IPS DF 6.9 (cell line): ENCODE measurements at places on chromosomes 7 and 10.

GRCh38 chr10:11004144-11005077 is 13.3 kb upstream of the CELF2 start:
- no peak for DNase-seq

GRCh38 chr10:117424171-117424570 is 48.9 kb upstream of the PDZD8 start:
- DNase-seq, result no peak

- no peak for DNase-seq
Observed at GRCh38 chr10:117757086-117757720, 214.7 kb downstream of the EMX2 start.

DNA sequence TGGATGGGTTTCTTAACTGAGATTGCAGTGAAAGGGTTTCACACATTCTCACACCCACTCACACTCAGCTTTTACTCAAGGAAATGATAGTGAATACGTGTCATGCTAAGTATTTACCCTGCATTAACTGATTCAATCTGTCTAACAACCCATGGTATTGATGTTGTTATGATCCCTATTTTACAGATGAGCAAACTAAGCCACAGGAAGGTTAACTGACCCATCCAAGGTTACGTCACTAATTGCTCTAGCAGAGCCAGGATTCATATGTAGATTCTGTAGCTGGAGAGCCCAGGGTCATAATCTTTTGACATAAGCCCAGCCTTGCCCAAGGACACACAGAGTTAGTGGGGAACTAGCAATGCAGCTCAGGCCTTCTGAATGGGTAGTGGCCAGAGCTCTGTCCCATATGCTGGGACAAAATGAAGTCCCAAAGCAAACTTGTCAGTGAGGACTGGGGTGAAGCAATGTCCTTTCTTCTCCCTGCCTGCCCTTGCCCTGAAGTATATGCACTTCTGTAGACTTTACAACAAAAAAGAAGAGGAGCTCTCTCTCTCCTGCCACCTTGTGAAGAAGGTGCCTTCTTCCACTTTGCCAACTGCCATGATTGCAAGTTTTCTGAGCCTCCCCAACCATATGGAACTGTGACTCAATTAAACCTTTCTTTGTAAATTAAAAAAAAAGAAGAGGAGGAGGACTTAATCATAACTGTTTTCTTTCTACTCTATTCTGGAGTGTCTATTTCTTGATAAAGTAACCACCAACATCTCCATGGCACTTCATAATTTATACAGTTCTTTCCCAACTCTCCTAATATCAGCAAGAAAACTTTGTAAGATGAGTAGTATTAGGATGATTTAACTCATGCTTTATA is 4.9 kb upstream of the CYP3A7 start:
- DNase-seq, result no peak

GRCh38 chr7:28442540-28443420 is 30.5 kb downstream of the CREB5 start:
- no peak for DNase-seq

- DNase-seq, result no peak
Observed at GRCh38 chr10:100864978-100865377, 47.8 kb upstream of the SLF2 start.

DNA sequence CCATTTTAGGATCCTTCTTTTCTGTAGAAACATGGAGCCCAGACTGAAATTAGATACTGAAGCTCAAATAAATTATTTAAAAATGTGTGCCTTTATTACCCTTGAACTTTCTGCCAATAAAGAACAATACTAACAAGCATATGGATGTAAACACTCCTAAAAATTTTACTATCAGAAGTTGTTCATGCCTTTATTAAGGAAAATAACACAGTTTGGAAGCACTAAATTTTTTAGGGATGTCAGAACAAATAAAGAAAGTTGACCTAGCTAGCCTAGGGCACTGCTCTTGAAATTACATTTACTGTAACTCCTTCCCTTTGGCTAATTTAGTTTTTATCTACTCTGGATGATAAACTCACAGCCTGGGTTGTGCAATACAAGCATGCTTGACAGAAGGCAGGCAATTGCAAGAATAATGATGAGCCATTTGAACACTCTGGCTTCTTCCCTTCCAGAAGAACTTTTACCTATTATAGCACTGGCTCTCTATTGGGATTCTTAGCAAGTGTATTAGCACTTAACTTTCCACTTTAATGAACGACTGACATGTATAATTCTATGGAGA is 351.7 kb upstream of the C7orf33 start:
- no peak for DNase-seq

GRCh38 chr10:47184273-47184672 is 115.7 kb upstream of the GDF10 start:
- DNase-seq, result no peak

- DNase-seq, result no peak
Observed at GRCh38 chr7:99314504-99314903, 11.2 kb upstream of the ARPC1A start.

DNA sequence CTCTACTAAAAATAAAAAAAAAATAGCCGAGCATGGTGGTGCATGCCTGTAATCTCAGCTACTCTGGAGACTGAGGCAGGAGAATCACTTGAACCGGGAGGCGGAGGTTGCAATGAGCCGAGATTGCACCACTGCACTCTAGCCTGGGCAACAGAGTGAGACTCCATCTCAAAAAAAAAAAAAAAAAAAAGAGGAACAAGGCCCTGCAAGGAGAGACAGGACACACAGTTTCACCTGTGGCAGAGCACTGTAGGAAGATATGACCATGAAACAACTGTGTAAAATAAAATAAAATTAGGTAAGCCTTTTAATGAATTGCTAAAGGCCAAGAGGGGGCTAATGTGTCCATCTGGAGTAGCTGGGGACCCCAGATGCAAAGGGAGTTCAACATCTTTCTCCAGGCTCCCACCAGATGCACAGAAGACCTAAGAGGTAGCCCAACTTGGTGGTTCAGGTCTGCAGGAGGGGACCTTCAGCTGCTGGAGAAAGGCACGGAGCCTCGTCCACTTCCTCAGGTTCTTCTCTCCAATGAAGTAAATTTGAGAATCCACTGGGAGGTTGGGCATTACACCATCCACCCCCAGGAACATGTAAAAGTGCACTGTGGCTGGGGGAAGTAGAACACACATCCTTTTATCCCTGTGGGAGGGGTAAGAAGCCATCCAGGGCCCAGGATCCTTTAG is 12.7 kb downstream of the PPIF start:
- DNase-seq, result no peak

- DNase-seq, result no peak
Observed at GRCh38 chr10:24416248-24416647, 207.3 kb downstream of the KIAA1217 start.

DNA sequence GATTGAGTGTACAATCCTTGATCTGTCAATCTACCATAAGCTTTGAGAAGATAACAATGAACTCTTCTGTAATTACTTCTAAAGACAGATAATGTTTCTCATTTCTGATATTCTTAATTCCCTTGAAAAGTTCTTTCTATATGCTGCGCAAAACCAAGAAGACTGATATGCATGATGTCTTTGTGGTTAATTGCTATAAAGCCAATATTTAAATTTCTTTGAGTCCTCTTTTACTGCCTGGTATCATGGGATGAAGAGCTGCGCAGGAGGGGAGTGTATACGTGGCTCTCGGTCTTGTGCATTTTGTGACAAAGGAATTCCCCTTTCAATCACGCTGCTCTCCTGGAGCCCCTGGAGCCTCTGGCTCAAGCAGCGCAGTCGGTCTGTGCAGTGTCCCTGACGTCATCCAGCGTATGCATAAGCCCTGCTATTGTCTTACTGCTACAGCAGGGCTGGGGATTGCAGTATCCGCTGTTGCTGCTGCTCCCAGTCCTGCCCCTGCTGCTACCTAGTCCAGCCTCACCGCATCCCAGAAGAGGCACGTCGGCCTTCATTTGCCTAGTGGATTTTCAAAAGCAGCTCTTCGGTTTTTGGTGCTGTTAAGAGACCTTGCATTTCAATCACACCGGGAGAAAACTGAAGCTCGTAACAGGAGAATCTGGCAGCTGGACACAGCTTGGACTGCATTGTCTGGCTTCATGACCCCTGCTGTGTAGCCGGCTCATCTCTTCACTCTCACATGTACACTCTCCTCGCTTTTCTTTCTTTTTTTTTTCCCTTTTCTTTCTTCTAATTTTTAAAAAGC is 66.7 kb downstream of the ST7 start:
- DNase-seq, result no peak

GRCh38 chr10:68194290-68194689 is 37.6 kb downstream of the ATOH7 start:
- no peak for DNase-seq

DNA sequence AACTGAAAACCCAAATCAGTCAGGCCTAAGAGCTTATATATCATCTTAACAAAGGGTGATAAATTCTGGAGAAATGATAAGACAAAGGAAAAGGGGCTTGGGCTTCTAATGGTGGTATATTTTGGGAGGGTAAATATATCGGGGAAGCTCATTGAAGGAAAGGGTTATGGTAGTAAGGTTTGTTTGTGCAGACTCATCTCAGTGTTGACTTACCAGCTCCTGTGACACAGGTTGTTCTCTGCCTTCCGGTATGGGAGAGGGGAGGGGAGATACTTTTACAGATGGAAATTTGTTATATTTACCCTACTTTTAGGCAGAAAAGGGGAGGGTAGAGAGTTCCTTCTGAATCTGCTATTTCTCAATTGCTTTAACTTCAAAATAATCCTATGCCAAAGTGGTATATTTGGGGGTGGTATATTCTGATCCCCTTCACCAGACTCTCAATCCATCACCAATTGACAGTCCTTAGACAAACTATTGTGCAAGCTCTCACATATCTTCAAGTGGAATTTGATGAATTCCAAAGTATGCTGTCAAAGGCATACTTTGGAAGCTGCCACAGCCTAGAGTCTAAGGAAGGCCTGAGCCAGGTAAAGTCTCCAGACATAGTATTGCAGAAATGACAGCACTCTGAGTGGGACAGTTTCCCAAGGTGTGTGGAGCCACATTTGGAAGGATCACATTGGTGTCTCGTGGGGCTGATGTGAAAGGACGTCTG is 13.3 kb upstream of the PAPSS2 start:
- no peak for DNase-seq

- no peak for DNase-seq
Observed at GRCh38 chr7:16644636-16645592, 640 bp downstream of the ANKMY2 start.

- no peak for DNase-seq
Observed at GRCh38 chr10:103667356-103667755, 173.9 kb downstream of the NEURL1 start.

- DNase-seq, result no peak
Observed at GRCh38 chr7:25454020-25454419, 225.7 kb upstream of the NPVF start.

GRCh38 chr7:47291461-47292081 is 290.3 kb downstream of the TNS3 start:
- DNase-seq, result no peak

DNA sequence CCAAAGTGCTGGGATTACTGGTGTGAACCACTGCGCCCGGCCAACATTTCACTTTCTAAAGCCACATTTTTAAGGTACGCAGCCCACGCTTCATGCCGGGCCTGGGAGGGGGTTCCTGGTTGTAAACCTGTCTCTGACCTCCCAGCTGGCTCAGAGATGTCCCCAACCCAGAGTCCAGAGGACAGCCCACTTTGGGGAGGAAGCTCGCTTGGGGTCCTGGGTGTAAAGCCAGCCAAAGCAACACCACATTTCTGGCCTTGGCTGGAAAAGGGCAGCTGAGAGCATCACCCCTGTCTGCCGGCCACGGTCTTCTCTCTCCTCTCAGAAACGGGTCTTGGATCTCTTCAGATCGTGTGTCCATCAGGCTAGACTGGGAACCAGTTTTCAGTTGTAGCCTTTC is 23.9 kb upstream of the PITRM1 start:
- DNase-seq, result no peak

DNA sequence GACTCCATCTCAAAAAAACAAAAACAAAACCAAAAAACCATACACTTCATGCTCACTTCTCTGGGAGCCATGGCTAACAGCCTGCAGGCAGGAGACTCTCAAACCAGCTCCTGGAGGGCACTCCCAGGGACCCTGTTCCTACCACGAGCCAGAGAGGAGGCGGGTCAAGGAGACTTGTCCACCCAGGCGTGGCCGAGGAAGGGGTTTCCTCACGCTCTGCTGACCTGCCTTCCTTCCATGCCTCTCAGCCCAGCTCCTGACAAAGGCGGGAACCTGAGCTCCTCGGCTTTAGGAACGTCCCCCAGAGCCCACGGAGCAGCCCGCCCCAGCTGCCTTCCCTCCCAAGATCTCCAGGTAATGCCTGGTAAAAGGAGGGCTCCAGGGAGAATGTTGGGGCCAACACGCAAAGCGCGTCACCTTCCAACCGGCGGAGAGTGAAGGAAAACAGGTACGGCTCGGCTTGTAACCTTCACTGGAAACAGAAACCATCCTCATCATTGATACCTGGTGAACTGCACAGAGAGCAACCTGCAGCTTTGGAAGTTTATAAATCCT is 9.5 kb downstream of the GPR146 start:
- DNase-seq, result no peak

- DNase-seq, result no peak
Observed at GRCh38 chr7:119065966-119066365, 841.5 kb downstream of the ANKRD7 start.

DNA sequence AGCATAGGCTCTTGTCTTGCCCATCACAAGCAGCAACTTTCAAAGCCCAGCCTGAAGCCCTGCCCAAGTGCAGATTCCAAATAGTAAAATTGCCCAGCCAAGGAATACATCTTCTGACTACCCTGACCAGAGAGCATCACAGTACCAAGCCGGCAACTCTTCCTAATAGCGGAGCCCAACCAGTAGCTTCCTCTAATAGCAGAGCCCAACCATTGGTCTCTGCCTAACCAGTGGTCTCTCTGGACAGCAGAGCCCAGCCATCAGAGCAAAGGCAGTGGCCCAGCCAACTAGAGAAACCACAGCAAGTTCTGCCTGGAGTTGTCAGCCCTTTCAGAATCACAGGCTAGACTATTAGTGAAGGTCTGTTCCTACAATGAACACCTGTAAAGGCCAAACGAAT is 285.6 kb downstream of the HGF start:
- DNase-seq, result no peak

GRCh38 chr7:15489383-15489782 is 72.4 kb downstream of the AGMO start:
- DNase-seq, result no peak

GRCh38 chr10:17316488-17317170 is 88.6 kb downstream of the VIM start:
- no peak for DNase-seq

DNA sequence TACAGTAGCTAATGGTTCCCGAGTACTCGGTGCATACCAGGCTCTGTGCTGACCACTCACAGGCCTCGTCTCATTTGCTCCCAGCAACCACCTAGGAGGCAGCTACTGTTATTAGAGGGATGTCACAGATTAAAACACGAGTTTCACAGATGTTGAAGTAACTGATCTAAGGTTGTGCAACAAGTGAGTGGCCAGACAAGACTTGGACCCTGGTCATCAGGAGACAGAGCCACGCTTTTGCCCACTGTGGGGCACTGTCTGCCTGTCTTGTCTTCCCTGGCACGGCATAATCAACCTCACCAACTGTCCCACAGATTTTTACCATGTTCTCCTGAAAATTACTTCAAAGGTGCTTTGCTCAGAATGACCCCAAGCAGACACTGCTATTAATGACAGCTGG is 111.6 kb upstream of the HABP2 start:
- DNase-seq, result no peak

GRCh38 chr10:91115618-91116390 is 104.7 kb upstream of the PCGF5 start:
- no peak for DNase-seq
